ENCODE measurements at places on chromosomes 6 and 20. TPM values are rescaled to one million over a fixed set of nuclear protein-coding genes. Genes with fewer than 3 reads are reported as not detected.

GRCh38 chr6:133047065-133047665 lies 194.0 kb upstream of the EYA4 start:
- DNase-seq: no peak

GRCh38 chr6:134295953-134296553 lies 21.9 kb downstream of the SGK1 start:
- DNase-seq: no peak

GRCh38 chr20:37729909-37730308 lies 36.1 kb downstream of the CTNNBL1 start:
- no peak for DNase-seq

DNA sequence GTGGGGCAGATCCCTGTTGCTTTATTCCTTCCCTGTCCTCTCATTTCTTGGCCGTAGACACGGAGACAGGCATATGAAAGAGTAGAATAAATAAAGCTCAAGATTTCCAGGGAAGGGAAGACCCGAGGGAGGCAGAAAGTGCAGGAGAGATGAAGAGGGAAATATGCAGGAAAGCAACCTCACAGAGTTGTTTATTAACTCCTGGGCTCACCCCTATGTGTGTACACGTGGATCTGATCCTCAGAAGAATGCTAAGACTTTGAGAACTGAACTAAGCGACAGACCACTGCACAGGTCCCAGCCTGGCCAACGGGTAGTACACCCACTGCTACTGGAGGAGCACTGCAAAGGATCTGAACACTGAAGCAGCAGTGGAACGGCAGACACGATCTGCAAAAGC lies 156.2 kb downstream of the KIF16B start:
- DNase-seq: no peak

DNA sequence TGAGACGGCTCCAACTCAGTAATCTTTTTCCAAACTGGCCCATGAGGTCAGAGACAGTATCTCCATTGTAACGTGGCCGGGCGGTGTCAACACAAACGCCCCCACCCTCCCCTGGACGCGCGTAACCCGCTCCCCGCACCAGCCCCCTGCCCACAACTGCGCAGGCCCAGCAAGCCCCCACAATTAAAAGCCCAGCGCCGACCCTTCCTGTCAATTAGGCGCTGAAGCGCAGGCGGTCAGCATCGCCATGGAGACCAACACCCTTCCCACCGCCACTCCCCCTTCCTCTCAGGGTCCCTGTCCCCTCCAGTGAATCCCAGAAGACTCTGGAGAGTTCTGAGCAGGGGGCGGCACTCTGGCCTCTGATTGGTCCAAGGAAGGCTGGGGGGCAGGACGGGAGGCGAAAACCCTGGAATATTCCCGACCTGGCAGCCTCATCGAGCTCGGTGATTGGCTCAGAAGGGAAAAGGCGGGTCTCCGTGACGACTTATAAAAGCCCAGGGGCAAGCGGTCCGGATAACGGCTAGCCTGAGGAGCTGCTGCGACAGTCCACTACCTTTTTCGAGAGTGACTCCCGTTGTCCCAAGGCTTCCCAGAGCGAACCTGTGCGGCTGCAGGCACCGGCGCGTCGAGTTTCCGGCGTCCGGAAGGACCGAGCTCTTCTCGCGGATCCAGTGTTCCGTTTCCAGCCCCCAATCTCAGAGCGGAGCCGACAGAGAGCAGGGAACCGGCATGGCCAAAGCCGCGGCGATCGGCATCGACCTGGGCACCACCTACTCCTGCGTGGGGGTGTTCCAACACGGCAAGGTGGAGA lies at the start of the genes HSPA1A and HSPA1L:
Gene HSPA1A (plus strand): TSS at position 519 of the 814 bp plus-strand sequence. CDS start 214 bp downstream, at position 733.
Gene HSPA1L (minus strand): TSS at position 259 of the 814 bp plus-strand sequence. CDS start 3,311 bp downstream, outside the sequence.
- DNase-seq: peak; percentile 98

GRCh38 chr6:38789256-38789655 lies 74.1 kb downstream of the DNAH8 start:
- no peak for DNase-seq

Gene DUSP15
- total RNA-seq: 0.38 TPM

Gene SRSF6
- total RNA-seq: 71.6 TPM
